Effector CD4-positive, alpha-beta T cell (primary cell): ENCODE measurements at places on chromosomes 16 and 17.

DNA sequence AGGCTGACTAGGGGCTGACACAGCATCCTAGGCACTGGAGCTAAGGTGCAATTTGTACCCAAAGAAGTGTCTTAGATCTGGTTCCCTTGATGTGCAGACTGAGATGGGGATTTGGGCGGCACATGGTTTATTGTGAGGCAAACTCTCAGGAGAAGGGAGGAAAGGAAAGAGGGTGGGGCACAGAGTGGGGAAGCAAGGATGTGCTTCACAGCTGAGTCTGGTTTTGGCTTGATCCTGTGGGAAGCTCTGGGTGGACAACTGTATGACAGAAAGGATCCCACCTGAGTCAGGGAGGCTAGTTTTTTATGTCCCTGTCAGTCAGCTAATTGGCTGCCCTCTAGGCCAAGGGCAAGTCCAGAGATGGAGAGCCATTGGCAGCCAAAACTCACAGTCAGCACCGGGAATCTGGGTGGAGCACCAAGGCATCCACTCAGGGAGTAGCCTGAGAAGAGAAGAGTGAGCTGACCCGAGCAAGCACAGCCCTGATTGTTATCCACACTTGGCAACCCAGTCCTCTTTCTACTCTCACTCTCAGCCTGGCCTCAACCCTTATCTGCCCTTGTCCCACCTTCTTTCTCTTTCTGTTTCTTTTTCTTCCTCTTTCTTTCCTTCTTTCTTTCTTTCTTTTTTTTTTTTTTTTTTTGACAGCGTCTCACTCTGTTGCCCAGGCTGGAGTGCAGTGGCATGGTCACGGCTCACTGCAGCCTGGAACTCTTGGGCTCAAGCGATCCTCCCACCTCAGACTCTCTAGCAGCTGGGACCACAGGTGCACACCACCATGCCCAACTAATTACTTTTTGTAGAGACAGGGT, 12.0 kb downstream of the ARL4D start:
- DNase-seq, result no peak

- no peak for DNase-seq
Observed at GRCh38 chr16:25823891-25824290, 132.1 kb downstream of the HS3ST4 start.

GRCh38 chr16:79185711-79186110, 414.8 kb downstream of the MAF start:
- DNase-seq, result no peak

DNA sequence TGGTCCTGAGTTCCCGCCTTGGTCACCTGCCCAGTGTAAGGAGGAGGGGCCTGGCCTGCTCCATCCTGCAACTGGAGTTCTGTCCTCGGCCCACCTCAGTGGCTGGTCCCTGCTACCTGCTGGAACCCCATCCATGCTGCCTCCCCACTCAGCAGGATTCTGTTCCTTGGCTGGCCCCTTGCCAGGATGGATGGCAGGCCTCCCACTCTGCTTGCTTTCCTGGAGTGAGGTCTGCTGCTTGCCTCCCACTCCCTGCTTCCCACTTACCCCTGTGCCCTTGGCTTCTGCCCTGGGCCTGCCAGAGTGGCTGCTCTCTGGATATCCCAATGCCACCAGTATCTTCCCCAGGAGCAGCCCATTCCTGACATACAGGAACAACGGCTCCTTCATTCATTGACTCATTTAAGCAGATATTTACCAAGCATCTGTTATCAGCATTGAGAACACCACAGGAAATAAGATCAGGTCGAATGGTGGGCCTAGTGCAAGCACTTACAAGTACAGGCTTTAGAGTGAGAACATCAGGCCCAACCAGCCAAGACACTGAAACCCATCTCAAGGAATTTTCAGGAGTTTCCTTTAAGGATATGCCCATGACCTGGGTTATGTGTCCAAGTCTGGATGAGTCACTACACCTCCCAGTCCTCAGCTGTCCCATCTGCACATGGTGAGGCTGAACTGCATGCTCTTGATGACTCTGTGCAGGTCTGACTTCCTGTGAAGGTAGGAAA, 17.0 kb upstream of the RPRML start:
- DNase-seq, result no peak

GRCh38 chr17:34736611-34737010, 157.2 kb downstream of the TMEM132E start:
- no peak for DNase-seq

GRCh38 chr16:52491216-52491615, 55.7 kb downstream of the TOX3 start:
- no peak for DNase-seq

DNA sequence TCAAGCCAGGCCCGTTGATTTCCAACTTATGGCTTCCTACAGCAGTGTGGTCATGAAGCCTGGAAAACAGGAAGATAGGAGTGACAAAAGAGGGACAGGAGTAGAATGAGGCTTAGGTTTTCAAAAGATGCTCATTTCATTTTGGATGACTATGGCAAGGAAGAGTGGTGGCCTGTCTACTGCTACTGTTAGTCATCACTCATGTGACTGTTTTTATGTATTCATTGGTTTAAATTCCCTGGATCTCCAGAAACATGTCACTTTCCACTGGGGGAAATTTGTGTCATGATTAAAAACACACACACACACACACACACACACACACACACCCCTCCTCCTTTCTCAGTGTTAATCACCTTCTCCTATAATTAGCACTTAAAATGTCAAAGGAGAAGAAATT, 1.1 kb upstream of the CYLD start:
- DNase-seq, result no peak

- DNase-seq, result no peak
Observed at GRCh38 chr16:91484-91883, 13.5 kb downstream of the MPG start.

DNA sequence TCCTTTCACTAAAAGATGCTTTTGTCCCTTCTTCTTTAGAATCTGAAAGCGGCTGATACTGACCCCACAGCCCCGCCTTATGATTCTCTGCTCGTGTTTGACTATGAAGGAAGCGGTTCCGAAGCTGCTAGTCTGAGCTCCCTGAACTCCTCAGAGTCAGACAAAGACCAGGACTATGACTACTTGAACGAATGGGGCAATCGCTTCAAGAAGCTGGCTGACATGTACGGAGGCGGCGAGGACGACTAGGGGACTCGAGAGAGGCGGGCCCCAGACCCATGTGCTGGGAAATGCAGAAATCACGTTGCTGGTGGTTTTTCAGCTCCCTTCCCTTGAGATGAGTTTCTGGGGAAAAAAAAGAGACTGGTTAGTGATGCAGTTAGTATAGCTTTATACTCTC, 10.1 kb upstream of the TANGO6 start:
- DNase-seq, result no peak

GRCh38 chr17:21100636-21101035, 26.1 kb upstream of the DHRS7B start:
- DNase-seq, result no peak

- no peak for DNase-seq
Observed at GRCh38 chr17:81314398-81315081, 19.4 kb upstream of the SLC38A10 start.

DNA sequence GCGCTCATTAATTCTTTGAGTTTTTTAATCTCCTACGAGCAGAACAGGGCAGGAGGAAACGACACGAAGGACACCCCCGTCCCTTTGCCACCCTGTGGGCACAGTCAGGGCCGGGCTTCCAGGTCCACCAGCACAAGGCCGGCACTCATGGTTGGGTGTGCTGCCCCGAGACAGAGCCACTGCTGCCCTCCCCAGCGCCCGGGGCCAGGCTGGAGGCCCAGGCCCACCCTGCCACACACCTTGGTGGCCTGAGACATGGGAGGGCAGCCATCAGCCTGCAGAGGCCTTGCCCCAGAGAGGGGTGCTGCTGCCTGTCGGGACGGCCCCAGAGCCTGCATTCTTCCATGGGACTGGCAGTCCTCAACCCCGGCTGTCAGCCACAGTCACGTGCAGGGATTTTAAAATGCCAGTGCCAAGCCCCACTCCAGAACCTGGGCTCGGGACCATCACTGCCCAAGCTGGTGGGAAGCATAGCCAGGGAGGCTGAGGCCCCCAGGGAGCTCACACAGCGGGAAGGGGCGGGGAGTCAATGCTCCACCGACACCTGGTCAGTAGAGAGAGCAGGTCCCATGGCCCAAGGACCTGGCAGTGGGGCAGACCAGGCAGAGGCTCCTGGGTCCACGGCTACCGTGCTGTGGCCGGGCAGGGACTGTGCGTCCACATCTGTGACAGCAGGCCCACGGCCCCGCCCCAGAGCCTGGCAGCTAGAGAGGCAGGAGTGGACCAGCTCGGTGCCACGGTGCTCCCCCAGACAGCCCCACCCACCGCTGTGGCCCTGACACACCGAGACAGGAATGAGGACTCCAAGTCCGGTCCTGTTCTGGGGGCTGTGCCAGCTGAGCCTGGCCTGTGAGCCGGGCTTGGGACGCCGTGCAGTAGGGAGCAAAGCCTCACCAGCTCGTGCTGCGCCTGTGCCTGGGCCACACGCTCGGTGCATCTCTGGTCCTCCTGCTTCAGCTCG, 27.5 kb downstream of the CEP131 start:
- DNase-seq, result no peak

DNA sequence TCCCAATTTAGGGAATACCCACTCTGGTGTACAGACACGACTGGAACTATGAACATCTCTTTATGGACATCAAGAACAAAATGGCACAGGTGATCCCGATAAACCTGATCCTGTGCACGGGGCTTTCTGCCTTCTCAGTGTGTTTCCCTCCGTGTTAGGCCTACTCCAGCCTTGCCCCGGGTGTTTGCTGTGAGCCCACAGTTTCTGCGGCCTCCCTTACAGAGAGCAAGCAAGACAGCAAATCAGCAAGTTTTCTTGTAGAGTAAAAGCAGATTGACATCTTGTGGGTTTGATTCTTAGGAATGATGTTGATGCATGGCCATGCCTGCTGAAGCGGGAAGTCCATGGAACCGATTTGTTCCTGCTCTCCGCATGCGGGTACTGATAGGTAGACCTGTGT, 26.4 kb upstream of the ENDOV start:
- DNase-seq, result no peak

- DNase-seq, result no peak
Observed at GRCh38 chr17:9050801-9051401, 29.6 kb downstream of the NTN1 start.

DNA sequence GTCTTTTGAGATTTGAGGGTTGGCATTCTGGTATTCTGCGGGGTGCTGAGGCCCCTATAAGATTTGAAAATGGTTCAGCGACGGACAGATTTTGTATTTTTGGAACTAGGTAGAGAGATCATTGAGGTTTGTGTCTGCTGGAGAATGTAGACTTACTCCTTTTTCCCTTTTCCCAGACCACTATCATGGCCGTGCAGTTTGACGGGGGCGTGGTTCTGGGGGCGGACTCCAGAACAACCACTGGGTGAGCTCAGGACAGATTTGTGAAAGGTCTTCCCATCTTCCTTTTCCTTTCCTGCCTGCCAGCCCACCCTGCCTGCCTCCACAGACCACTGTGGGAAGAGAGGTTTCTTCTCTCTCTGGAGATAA, 572 bp downstream of the PSMB6 start:
- DNase-seq, result no peak

DNA sequence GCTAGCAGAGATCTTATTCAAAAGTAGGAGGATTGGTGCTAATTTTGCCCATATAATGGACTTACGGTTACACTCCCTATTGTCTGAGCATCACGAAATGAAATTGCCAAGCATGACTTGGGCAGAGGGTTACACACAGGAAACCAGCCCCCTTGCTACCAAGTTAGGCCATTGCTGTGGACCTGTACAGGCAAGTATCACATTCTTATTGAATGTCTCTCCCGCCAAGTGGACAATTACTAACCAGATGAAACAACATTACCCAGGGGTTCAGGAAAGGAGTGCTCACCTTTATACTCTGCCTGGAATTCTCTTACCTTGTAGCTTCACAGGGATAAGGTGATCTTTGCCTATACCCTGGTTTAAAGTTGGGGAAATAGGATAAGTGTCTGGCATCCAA, 70.6 kb upstream of the TOX3 start:
- no peak for DNase-seq

- no peak for DNase-seq
Observed at GRCh38 chr17:41925991-41926590, 4.3 kb upstream of the ODAD4 start.

DNA sequence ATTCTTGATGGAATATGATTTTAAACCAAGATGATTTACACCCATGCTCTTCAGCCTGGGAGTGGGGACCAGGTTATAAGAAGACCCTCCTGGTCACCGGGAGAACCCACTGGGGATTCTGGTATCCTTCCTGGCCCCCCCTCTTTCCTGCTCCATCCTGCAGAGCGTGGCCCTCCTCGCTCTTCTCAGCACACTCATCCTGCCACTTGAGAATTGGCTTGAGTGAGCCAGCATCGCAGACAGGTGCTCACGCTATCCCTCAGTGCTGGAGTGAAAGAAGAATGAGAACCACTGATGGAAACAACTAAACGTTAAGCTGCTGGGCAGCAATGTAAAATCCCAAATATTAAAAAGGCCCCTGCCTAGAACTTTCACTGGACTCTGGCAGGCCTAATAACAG, 98.0 kb downstream of the CYTH1 start:
- no peak for DNase-seq

- DNase-seq, result no peak
Observed at GRCh38 chr17:9468532-9468931, 107.1 kb downstream of the STX8 start.

DNA sequence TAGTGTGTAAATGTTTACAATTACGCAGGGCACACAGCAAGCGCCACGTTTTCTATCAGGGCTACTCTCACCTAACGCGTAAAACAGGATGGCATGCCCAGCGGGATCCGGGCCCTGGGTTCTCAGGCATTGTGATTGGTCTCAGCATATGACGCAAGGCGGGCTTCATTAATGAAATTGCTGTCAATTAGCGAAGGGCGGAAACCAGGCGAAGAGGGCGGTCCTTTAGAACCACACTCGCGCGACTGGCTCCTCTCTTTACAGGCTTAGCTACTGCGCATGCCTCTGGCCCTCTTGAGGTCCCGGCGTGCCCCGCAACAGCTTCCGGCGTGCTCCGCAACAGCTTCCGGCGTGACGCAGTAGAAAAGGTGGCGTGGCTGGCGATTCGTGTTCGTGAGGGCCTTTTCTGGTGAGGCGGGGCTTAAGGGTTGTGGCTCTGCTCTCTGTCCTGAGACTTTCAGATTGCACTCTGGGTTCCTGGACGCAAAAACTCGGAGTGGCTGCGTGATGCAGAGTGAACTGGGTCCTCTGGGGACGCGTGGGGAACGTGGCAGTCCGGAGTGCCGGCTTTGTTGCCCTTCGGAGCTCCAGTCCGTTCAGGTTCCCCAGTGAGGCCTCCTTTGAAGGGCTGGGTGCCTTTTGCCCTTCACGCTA, 9.2 kb downstream of the OR2C1 start:
- peak; percentile 74 for DNase-seq

GRCh38 chr16:2852003-2852730, 5.8 kb downstream of the PRSS22 start:
- DNase-seq, result no peak

- no peak for DNase-seq
Observed at GRCh38 chr16:87984632-87985267, 33.5 kb downstream of the BANP start.

DNA sequence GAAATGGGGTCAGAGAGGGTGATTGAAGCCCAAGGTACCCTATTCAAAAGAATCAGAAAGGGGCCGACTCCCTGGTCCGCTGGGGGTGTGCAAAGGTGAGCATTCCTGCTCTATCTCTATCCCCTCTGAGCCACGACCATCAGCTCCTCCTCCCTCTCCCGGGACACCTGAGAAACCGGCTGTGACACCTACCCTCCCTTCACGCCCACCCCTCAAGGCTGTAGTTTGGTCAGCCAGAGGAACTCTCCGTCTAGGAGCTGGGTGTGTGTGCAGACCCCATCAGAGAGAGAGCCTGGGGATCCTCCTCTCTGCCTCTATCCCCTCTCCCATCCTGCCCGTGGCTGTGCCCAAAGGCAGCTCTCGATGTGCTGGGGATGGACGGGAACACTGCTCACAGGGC, 27.6 kb upstream of the DLX4 start:
- no peak for DNase-seq
